ENCODE measurements at places on chromosomes 7 and 10. TPM values are rescaled to one million over a fixed set of nuclear protein-coding genes. Genes with fewer than 3 reads are reported as not detected.

DNA sequence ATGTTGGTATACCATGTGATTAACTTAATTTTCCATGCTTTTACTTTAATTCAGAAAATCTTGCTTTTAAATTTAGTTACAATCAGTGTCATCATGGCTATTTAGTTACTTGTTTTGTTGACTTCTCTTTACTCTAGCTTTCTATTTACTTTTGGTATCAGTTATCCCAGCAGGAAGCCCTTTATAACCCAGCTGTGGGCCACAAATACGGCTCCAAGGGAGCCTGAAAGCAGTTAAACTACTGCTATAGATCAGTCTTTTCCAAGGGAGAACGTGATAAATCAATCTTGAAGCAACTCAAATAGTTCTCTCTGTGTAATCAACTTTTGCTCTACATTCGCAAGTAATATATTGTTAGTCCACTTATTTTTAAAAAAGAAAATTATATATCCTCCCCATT is 287.4 kb downstream of the CACNA2D1 start:
- no peak for DNase-seq

GRCh38 chr7:135634191-135634878 is 28.0 kb upstream of the STMP1 start:
- DNase-seq = no peak

DNA sequence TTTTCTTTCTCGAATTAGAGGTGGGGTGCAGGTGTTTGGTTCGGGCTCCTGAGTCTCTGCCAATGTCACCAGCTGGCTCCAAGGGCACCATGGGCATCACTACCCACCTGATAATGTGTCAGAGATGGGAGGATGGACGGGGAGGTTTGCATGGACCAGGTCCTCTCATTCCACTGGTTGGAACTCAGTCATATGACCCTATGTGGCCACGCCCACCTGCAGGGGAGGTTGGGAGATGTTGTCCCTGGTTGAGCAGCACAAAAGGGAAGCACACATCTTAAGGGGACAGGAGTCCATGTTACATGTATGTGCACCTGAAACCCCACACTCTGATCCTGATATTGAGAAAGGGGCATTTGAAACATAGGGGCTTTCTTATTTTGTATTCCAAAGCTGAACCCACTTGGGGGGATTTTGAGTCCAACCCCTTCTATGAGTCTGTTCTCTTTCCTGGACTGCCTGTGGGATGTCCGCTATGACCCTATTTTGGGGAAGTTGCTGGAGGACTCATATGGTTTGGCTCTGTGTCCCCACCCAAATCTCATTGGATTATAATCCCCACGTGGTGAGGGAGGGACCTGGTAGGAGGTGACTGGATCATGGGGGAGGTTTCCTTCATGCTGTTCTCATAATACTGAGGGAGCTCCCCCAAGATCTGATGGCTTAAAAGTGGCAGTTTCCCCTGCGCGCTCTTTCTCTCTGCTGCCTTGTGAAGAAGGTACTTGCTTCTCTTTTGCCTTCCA is 66.9 kb upstream of the BAIAP2L1 start:
- no peak for DNase-seq

- DNase-seq = no peak
Measured at GRCh38 chr7:41131956-41132355, 570.9 kb downstream of the INHBA start.

DNA sequence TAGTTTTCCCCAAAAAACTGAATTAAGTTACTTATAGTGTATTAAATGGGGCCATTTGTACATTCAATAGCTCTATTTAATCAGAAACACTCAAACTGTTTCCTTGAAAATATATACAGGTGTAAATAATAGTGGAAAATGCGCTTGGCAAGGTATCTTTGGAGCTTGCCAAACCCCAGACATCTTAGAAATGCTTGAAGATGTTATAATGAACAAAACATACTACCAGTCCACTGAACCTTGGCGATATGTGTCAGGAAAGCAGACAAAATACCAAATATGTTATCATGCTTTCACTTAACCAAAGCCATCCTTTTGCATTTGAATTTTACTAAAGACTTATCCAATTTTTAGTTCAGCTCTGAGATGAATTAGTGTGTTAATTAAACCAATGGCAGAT is 352.7 kb upstream of the SEMA3A start:
- DNase-seq = no peak

DNA sequence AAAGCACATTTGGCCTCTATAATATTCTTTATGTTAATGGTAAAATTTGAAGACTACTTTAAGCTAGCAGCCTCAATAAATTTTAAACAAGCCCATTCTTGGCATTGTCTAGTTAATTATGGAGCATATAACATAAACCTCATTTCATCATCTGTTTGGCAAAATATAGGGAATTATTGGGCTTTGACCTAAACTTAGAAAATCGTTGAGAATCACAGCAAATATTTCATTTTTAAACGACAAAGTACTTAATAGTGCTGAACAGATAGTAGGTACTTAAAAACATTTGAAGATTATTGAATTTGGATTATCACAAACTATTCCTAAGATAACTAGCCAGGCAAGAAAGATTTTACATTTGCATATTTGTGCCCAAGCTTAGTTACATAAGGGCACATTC is 73.4 kb downstream of the AGMO start:
- DNase-seq = no peak

- DNase-seq = peak; percentile 73
Measured at GRCh38 chr7:56079450-56080185, 13.1 kb downstream of the PHKG1 start.

GRCh38 chr10:74981831-74982633 is 129.4 kb upstream of the SAMD8 start:
- no peak for DNase-seq

DNA sequence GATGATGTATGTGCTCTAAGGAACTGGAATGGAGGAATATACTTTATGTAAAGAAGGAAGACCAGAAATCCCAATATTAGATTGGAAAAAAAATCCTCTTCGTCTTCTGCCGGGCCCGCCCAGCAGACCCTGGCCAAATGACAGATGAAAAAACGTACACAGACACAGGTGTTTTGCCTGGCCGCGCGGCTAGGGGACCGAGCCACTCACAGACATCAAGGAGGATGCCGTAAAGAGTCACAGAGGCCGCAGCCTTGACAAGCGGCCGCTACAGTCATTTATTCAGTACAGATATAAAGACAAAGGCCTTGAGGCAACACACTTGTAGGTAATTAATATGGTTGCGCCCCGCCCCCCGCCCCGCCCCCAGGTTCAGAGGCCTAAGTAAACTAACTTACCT is 594.1 kb downstream of the GRM8 start:
- no peak for DNase-seq

PNLIPRP3 gene
- not detected for total RNA-seq

CREB5 gene
- total RNA-seq = 1.8 TPM

SLC29A4 gene
- 15.7 TPM for total RNA-seq

- DNase-seq = no peak
Measured at GRCh38 chr10:49237985-49238384, 49.8 kb upstream of the TMEM273 start.

GATAD1 gene
- total RNA-seq = 41.6 TPM

DNA sequence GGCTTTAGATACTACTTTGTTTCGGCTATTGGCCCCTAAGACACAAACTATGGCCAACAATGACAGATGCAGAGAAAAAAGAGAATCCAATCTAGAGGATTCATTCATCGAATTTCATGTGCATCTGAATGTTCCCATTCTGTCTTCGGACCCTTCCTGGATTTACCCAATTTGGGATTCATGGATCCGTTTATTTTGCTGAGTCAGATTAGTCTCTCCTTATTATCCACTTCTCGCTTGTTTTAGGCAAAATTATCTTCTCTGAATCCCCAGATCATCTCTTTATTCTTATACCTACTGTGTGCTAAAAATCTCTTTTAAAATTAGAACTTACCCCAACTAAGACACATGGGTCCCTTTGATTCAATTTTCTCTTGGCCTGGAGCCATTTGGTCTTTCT is 6.5 kb downstream of the TRPV6 start:
- no peak for DNase-seq

GIMAP7 gene
- not detected for total RNA-seq

GRCh38 chr10:124686707-124687376 is 57.3 kb downstream of the FAM53B start:
- no peak for DNase-seq

ZNF239 gene
- 2.7 TPM for total RNA-seq

GRCh38 chr7:1736484-1736817 is 66.4 kb downstream of the ELFN1 start:
- DNase-seq = no peak

GRCh38 chr7:28086198-28086597 is 94.4 kb downstream of the JAZF1 start:
- DNase-seq = no peak

DNA sequence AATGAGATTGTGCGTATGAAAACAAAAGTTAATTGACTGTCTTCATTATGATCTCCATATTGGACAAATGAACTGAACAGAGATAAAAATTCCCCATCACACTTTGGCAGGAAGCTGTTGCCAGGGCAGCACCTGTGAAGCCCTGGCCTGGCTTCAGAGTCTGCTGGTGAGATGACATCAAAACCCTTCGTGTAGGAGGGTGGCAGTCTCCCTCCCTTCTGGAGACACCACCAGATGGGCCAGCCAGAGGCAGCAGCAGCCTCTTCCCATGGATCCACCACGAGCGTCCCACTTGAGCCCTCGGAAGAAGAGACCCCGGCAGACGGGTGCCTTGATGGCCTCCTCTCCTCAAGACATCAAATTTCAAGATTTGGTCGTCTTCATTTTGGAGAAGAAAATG is at the start of gene DNTT:
TSS of gene DNTT (plus strand) at position 205 of the 400 bp plus-strand sequence. CDS start at position 269, 64 bp downstream.
- no peak for DNase-seq

DNA sequence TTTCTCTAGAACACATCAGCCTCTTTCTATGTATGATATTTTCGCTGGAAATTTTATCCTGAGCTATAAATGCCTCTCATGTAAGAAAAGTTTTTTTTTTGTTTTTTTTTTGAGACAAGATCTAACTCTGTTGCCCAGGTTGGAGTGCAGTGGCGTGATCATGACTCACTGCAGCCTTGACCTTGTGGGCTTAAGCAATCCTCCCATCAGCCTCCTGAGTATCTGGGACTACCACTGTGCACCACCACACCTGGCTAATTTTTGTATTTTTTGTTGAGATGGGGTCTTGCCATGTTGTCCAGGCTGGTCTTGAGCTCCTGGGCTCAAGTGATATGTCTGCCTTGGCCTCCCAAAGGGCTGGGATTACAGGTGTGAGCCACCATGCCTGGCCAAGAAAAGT is 80.4 kb downstream of the ADK start:
- DNase-seq = no peak

- no peak for DNase-seq
Measured at GRCh38 chr10:92342796-92343195, 51.8 kb downstream of the MARCHF5 start.

DNA sequence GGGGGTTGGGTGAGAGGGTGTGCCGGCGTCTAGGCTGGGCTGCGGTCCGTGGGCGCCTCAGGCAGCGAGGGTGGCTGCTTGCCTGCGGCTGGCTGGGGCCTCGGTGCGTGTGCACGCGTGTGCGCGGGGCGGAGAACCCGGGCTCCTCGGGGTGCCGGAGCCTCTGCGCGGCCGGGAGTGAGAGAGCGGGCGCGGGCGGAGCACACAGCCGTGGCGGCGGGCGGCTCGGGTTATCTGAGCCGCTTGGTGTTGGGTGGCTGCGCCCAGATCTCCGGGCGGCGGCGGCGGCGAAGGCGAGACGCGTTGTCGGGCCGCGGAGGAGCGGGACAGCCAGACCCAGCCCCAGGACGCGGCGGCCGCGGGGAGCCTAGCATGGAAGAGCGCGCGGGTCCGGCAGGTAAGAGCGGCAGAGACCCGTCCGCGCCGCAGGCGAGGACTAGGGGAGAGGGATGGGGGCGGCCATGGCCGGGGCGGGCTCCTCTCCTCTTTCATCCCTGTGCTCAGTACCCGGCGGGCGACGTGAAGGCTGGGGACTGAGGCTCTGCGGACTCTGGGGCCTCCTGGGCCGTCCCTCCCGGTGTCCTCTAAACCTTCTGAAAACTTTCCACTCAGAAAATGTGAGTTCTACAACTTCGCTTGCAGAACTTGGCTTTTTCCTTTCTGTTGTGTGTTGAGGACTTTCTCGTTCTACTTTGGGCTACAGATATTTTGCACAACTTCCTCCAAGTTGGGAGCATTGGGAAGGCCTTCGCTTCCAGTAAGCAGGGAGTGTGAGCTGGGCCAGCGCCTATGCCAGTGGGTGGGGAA is 9.8 kb upstream of the PAX2 start:
- DNase-seq = peak; percentile 85

TMEM130 gene
- 0.24 TPM for total RNA-seq

- no peak for DNase-seq
Measured at GRCh38 chr7:5077740-5078139, 32.1 kb downstream of the RBAK start.

ZNF467 gene
- total RNA-seq = 0.55 TPM

GLI3 gene
- 6.7 TPM for total RNA-seq

KCNIP2 gene
- 5.9 TPM for total RNA-seq

- no peak for DNase-seq
Measured at GRCh38 chr10:116104210-116104932, 168.6 kb downstream of the GFRA1 start.

ITGA8 gene
- total RNA-seq = not detected

- DNase-seq = no peak
Measured at GRCh38 chr10:106652279-106652678, 512.2 kb downstream of the SORCS1 start.

FXYD4 gene
- total RNA-seq = not detected

GRCh38 chr7:155710031-155710430 is 65.6 kb downstream of the RBM33 start:
- DNase-seq = no peak

SLC18A3 gene
- total RNA-seq = not detected

UNCX gene
- not detected for total RNA-seq

GRCh38 chr7:17781491-17782215 is 158.6 kb downstream of the SNX13 start:
- no peak for DNase-seq

GRCh38 chr10:96860631-96861277 is 28.7 kb downstream of the LCOR start:
- no peak for DNase-seq

DNA sequence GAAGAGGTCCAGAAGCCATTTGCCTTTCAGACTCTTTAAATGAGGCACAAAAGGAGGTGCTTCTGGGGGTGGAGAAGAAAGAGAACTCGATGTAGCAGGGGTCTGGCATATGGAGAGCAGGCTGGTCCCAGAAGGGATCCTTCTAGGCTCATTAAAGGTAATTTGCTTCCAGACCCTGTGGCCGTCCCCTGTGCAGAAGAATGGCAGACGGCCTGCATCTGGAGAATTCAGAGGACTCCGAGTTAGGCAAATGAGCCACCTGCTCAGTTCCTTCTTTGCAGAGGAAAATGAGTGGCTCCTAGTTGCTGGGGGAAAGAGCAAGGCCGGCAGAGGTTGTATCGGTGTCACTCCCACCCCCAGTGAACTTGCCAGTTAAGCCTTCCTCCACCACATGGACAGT is 73.8 kb upstream of the FAM180A start:
- DNase-seq = no peak

- DNase-seq = no peak
Measured at GRCh38 chr10:15346440-15347141, 24.5 kb downstream of the FAM171A1 start.

- no peak for DNase-seq
Measured at GRCh38 chr10:115167751-115168150, 74.6 kb downstream of the ATRNL1 start.

GRCh38 chr7:71633551-71634008 is 501.6 kb downstream of the GALNT17 start:
- DNase-seq = peak; percentile 47

AKR1C8 gene
- not detected for total RNA-seq

GRCh38 chr10:85548034-85548433 is 818.6 kb downstream of the GRID1 start:
- peak; percentile 2 for DNase-seq

- DNase-seq = no peak
Measured at GRCh38 chr7:74483402-74484336, 30.0 kb downstream of the GTF2IRD1 start.

IFIT1 gene
- total RNA-seq = 4.0 TPM

MAGI2 gene
- total RNA-seq = 6.2 TPM
